ENCODE measurements at places on chromosomes 5 and 9.

DNA sequence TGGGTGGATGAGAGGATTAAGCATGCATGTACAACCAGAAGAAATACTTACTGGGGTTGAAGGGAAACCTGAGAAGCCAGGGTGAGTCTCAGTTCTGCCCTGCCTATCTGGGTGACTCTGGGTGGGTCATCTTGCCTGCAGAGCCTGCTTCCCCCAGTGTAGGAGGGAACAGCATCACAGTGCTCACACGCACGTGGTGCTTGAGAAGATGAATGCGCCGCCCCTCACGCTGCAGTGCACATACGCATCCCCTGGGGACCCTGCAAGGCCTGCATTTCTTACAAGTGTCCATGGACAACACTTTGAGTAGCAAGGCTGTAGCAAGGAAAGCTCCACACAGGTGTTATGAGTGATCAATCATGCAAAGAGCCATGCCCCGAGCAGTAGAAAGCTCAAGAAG, 18.7 kb upstream of the GABBR2 start:
- H3K4me3 ChIP-seq = no peak overlapping the region
- H3K27ac ChIP-seq = no peak overlapping the region
- no peak for DNase-seq
- no peaks in the 10 kb centered on the region for H3K36me3 ChIP-seq
- H3K4me1 ChIP-seq = no peaks in the 10 kb centered on the region

DNA sequence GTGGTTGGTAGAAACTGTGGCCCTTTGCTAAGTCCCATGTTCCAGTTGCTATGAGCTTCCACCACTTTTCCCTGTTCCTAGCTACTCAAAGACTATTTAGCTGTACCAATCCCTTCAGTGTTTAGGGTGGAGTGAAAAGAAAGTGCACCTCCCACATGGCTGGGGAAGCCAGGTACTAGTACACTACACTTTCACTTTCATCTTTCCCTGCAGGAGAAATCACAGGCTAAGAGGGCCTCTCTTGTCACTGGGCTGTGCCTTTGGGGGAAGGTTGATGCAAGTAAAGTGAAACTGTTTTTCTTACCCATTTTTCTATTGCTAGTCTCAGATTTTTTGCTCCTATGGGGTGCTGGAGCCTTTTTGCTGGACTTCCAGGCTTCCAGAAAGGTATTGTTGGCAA, 33.5 kb upstream of the CKS2 start:
- peaks cover 14% of the 10 kb centered on the region for H3K4me1 ChIP-seq
- H3K27ac ChIP-seq = no peak overlapping the region
- peak; percentile 57 for DNase-seq
- H3K4me3 ChIP-seq = no peak overlapping the region
- H3K36me3 ChIP-seq = no peaks in the 10 kb centered on the region

DNA sequence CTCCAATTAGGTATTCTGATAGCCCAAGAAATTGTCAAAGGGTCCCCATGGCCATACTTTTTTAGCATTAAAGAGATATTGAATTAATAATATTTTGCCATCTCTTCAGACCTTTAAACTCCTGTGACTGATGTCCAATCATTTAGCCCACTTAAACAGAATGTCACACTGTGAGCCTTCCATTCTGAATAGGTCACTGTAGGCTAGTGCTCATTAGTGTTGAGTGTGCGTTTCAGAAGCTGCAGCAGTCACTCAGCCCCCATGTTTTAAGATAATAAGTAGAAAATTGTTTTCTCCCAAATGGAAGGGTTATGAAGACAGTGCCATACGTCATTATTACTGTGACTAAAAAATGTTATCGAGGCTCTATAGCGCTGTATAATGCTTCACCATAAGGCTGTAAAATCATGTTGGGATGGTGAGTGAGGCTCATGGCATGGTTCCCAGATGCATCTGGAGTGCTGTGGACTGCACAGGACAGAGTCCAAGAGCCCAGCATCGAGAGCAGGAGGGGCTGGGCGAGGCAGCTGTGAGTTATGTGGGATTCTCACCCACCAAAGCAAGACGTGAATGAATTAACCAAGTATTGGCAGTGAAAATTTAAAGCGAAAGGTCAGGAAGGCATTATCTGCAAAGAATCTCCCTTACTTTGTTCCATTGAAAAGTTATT, 2112.9 kb upstream of the WWC1 start:
- no peak overlapping the region for H3K27ac ChIP-seq
- H3K27me3 ChIP-seq = no peaks in the 10 kb centered on the region
- no peaks in the 10 kb centered on the region for H3K4me1 ChIP-seq
- H3K4me3 ChIP-seq = no peak overlapping the region
- DNase-seq = no peak

GRCh38 chr9:136701668-136702053, 10.7 kb upstream of the DIPK1B start:
- H3K4me3 ChIP-seq = no peak overlapping the region
- H3K4me1 ChIP-seq = peaks cover 29% of the 10 kb centered on the region
- H3K27ac ChIP-seq = no peak overlapping the region
- DNase-seq = no peak
- H3K27me3 ChIP-seq = no peaks in the 10 kb centered on the region

- H3K27ac ChIP-seq = no peak overlapping the region
- H3K27me3 ChIP-seq = peaks cover 59% of the 10 kb centered on the region
- no peak for DNase-seq
- no peaks in the 10 kb centered on the region for H3K36me3 ChIP-seq
Measured at GRCh38 chr9:37035648-37036370, 1.7 kb upstream of the PAX5 start.

- no peak overlapping the region for H3K4me3 ChIP-seq
- peaks cover 73% of the 10 kb centered on the region for H3K36me3 ChIP-seq
- no peaks in the 10 kb centered on the region for H3K27me3 ChIP-seq
Measured at GRCh38 chr9:131464354-131465000, 38.2 kb upstream of the POMT1 start.

DNA sequence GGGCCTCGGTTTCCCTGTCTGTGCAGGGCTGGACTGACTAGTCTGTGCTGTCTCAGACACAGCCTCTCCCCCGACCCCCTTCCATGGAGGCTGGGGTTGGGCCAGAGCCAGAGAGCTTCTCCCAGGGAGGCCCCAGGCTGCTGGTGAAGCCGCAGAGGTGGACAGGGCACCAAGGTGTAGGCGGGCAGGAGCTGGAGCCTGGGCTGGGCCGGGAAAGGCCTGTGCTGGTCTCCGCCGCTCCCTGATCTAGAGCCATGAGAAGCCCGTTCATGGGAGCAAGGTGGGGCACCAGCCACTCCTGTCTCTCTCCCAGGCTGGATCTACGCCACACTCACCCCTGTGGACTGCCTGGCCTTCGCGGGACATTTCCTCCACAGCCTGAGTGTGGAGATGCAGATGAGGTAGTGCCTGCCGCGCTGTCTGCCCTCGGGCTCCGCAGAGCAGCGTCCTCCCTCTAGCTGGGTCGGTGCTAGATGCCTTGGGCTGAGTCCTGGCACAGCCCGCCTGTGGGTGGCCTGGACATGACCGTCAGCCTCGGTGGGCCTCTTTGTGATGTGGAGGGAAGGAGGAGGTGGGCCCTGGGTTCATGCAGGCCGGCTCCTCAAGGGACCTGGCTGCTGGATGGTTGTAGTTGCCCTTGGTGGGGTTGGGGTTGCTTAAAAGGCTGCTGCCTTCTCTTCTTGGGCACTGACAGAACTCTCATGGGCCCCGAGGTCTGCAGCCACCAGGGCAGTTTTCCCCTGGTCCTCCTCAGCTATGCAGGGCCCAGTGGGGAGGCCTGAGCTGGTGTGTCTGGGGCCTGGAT, 79.4 kb downstream of the PHF2 start:
- H3K4me1 ChIP-seq = no peaks in the 10 kb centered on the region
- no peak overlapping the region for H3K4me3 ChIP-seq
- no peaks in the 10 kb centered on the region for H3K27me3 ChIP-seq

GRCh38 chr9:110575945-110576344, 3.6 kb downstream of the SVEP1 start:
- H3K4me3 ChIP-seq = peak overlapping the region; percentile 22
- no peak for DNase-seq
- peaks cover 9% of the 10 kb centered on the region for H3K4me1 ChIP-seq

DNA sequence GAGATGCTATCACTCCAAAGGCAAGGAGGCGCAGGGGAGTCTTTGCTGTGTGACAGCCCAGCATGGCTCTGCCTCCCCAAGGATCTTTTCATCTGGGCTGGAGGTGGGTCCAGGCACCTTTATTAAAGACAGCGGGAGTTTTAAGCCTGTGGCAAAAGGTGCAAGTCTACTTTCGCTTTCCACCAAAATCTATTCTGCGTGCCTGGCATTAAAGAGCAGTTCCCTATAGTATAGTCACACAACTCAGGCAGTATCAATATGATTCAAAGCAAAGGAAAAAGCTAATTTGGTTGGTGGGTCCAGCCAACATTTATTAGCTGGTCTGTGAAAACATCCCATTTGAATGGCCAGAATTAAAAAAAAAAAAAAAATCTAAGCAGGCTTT, 398.7 kb downstream of the EBF1 start:
- DNase-seq = no peak
- H3K36me3 ChIP-seq = no peaks in the 10 kb centered on the region
- no peak overlapping the region for H3K27ac ChIP-seq
- H3K4me3 ChIP-seq = no peak overlapping the region
- H3K27me3 ChIP-seq = no peaks in the 10 kb centered on the region

DNA sequence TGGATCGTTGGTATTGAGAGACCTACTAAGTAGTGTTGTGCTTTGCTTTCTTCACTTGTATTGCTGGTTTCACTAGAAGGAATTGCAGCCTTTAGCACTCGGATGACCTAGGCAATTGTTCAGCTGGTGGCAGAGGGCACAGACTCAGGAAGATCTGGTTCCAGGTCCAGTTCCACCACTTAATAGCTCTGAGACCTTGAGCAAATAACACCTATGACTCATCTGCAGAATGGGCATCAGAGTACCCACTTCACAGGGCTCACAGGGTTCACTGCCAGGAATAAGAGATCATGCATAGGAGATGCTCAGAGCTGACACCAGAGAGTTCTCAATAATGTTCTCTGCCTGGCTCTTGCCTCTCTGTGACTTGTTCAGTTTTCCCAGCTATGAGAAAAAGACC, 133.6 kb downstream of the SIL1 start:
- DNase-seq = peak; percentile 72
- H3K36me3 ChIP-seq = no peaks in the 10 kb centered on the region
- no peak overlapping the region for H3K4me3 ChIP-seq
- no peaks in the 10 kb centered on the region for H3K27me3 ChIP-seq
